ENCODE measurements at places on chromosomes 4 and X. TPM values are rescaled to one million over a fixed set of nuclear protein-coding genes. Genes with fewer than 3 reads are reported as not detected.

AP1AR gene
- 29.4 TPM for total RNA-seq

EXOC1L gene
- 0.50 TPM for total RNA-seq

NPY5R gene
- 1.5 TPM for total RNA-seq

SPOCK3 gene
- total RNA-seq: 0.16 TPM
